ENCODE measurements at places on chromosomes 4 and X.

- DNase-seq: no peak
Measured at GRCh38 chrX:25012793-25013631, 2.8 kb downstream of the ARX start.

DNA sequence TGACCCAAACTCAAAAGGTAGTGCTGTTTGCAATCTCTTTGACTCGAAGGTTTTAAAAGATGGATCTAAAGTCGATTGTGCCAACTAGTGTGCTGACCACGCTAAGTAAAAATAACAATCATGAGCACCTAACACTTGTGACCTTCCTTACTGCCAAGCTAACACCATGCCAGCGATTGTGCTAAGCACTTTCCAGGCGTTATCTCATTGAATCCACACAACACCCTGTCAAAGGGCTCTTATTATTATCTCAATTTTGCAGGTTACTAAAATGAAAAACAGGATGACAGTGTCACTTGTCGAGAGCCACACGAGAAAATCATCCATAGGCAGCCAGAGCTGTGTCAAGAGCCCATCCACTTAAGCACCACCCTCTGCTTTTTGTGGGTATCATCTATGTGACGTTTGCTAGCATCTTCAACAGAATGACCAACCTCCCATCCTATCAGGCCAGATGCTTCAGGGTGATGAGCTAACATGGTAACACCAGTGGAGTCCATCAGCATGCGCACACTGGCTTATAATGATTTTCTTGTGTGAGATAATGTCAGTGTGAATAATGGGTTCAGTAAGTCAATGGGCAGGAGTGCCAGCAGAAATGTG is 893 bp upstream of the GAB3 start:
- DNase-seq: no peak

DNA sequence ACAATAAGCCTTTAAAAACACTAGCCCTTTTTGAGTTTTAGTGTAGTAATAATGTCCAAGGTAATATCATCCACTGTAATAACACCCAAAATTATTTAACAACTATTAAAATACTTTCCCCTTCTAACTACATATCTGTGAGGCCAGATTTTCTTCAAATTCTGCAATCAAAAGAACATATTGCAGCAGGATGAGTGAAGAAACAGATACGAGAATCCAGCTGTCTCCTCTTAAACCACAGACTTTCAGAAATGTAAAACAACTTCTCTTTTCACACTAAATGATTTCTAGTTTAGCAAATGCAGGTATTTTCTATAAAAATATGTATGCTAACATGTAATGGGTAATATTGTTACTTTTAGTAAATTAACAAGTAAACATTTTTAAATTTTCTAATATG is 148.9 kb downstream of the PRDM5 start:
- no peak for DNase-seq

GRCh38 chrX:18682979-18683387 is 11.1 kb upstream of the RS1 start:
- no peak for DNase-seq

DNA sequence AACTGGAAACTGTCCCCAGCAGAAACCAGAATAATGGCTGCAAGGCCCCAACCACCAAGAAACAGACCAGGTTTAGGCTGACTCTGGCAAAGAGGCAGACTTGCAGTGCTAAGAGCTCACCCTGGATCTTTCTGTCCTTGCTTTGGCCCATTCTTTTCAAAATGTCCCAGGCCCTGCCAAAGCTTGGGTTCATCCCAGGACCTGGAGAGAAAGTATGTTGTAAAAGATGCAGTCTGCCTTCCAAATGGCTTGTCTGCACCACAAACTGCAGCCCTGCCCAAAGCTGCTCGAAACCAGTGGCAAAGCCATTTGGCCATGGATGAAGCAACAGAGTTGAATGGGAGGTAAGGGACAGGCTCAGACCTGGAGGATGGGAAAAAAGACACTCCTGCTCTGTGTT is 38.0 kb upstream of the LNX1 start:
- no peak for DNase-seq

DNA sequence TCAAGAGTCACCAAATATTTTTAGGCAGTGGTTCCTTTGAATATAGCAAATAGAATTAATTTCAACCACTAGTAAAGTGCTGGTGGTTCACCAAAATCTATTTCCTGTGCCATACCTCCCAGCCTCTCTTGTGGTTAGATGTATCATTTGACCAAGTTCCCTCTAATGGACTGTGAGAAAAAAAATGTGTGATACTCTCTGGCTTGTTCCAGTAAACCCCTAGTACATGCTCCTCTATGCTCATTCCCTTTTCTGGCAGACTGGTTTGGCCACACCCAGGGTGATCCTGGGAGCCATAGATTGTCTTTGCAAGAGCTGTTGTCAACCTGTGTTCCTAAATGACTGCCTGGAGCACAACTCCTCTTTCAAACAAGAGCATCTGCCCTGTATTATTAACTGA is 109.5 kb downstream of the FRAS1 start:
- DNase-seq: no peak

DNA sequence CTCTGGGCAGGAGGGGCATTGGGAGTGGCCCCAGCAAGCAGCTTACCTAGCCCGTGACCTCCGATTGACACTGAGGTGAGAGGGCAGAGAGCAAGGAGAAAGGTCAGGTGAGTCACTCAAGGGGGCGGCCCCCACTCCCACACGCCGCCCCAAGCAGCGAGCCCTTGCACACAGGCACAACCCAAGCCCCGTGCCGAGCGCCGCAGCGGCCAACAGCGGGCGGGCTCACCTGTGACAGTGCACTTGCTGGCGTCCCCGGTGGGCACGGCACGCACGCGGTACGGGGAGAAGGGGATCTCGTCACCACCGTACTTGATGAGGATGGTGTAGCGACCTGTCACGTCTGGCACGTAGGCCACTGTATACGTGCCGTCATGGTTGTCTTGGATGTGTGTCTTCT is 17.2 kb downstream of the FLNA start:
- no peak for DNase-seq

DNA sequence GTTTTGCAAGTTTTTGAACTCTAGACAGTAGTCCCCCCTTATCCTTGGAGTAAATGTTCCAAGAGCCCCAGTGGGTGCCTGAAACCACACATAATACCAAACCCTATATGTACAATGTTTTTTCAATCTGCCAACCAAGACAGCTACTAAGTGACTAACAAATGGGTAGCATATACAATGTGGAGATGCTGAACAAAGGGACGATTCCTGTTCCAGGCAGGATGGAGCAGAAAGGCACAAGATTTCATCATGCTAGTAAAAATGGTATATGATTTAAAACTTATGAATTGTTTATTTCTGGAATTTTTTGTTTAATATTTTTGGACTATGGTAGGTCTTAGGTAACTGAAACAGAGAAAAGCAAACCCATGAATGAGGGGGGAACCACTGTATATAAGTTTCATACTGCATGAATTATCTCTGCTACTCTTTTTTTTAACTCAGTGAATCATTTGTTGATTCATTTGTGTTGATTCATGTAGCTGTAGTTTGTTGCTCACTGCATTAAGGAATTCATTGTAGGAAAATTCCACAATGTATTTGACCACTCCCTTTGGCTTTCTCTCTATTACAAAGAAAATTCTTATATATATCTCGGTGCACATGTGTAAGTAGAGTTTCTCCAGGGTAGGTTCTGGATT is 21.9 kb upstream of the ANXA3 start:
- no peak for DNase-seq

DNA sequence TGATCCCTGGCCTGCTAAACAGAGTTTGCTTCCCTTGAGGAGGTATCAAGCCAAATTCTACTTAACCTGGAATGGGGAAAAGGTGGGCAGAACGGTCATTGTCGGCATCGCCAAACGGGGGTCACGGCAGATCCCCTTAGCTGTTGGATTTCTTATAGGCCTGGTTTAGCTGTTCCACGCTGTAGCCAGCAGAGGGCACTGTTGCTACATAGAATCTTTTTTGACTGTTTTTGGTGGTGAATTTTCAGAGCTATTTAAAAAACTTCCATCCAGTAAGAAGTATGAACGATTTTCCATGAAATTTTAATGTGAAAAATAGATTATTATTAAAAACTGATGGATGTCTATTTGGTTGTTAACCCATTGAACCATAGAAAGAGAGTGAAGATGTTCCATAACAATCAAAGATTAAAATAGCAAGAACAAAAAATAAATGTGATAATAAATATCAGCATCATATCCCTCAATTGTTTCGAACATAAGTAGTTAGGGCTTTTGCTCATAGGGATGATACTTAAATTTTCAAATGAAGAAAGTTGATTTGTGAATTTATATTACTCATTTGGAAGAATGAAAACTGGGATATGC is 56.6 kb downstream of the LINC00632 start:
- DNase-seq: peak; percentile 62

- no peak for DNase-seq
Measured at GRCh38 chrX:47148946-47149345, 3.9 kb downstream of the RBM10 start.

DNA sequence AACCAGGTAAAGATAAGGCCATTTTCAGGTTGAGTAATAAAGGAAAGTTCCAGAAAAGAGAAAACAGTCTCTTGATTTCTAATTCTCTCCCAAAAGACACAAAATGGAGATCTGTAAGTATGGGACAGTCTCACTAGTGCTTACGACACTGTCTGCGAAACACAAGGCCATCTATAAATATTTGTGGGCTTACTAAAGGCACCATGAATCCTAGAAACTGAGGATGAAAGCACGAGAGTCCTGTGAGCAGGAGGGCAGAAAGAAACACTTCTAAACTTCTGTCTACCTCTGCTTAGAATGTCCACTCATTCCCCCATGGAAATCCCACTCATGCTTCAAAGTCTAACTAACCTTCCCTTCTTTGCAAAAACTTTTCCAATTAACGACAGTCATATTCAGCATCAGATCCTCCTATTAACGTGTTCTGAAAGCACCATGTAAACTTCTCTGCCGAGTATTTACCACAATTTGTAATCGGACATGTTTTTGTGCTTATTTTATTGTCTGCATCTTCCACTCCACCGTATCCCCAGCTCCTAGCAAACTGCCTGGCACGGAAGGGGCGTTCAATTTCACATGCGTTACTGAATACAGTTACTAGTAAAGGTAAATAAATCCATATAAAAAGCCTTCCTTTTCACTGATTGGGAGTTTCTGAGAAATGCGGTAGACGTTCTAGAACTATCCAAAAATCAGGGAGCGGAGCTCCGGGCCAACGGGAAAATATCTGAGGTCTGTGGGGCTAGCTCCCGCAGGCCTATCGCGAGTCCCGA is 665 bp downstream of the PSMD10 start:
- no peak for DNase-seq

- DNase-seq: no peak
Measured at GRCh38 chr4:128524311-128524710, 236.7 kb upstream of the PGRMC2 start.

DNA sequence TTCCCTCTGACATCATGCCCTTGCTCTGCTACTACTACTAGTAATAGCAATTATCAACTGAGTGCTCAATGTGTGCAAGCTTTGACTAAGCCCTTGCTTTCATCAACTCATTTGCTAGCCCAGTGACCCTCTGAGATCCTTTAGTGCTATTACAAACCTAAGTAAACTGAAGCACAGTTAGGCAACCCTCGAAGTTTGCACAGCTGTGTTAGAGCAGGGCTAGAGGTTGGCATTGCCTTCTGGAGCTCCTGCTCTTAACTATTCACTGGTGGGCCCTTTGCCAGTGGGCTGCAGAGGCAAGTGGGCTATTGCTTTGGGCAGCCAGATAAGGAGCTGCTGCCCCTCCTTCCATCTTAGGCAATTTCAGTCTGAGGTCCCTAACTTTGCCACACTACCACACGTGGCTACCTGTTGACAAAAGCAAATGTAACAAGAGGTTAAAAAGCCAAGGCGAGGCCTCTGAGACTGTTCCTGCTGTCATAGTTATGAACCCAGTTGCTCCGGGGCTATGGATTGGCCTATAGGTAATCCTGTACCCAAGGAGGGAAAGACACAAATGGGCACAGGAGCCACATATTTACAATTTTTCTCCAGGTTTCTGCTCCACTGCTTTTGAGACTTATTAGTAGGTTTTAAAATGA is 41.5 kb upstream of the ANKRD50 start:
- no peak for DNase-seq

- DNase-seq: no peak
Measured at GRCh38 chrX:137172317-137172948, 138.6 kb upstream of the GPR101 start.

- no peak for DNase-seq
Measured at GRCh38 chrX:123064053-123064452, 120.0 kb upstream of the GRIA3 start.

DNA sequence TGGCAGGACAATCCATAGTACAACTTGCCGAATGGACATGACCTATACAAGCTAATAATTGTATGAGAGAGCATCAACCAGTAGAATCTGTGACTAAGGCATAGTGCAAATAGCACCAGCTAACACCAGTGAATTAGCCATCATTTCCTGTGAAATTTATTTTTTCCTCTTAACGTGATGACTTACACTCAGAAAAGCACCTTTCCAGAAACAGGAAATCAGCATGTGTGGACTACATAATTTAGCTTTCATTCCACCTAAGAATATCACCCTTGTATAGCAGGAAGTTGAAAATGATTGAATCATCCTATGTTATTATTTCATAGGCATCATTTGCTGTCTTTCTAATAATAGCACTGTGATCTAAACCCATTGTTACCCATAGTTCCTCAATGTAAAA is 1393.4 kb upstream of the PCDH7 start:
- DNase-seq: no peak

GRCh38 chrX:103818842-103819619 is 13.0 kb downstream of the RAB9B start:
- DNase-seq: no peak

- DNase-seq: peak; percentile 47
Measured at GRCh38 chr4:150117094-150117493, 38.8 kb downstream of the DCLK2 start.

DNA sequence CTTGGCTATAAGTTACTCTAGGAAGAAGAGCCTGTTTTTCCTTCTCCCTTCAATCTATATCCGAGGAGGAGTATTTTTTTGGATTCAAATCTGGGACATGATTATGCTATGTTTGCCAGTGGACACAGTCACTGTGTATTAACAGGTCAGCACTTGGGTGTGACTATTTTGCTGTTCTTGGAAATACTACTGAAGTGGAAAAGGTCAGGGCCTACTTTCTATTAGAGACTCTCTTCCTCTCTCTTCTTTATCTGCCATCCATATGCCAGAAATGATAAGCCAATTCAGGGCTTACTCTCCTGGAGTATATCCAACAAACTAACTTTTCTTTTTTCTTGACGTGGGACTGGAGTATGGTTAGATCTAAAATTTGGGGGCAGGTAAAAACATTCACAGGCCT is 40.5 kb downstream of the MID1IP1 start:
- no peak for DNase-seq

DNA sequence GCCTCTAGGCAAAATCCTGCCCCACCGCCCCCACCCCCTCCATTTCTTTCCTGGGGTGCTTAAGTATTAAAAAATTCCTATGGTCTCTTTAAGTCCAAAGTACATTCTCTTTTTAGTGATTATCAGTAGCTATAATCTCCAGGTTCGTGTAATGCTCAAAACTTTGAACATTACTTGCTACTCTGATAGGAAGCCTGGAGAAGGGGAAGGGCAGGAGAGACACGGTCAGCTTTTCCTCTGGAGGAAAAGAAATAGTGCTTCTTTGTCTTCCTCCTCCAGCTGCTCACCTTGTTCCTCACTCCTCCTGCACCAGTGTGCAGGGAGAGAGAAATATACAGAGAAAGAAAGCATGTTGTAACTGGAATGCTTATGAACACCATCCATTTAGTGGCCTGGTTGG is 80.4 kb downstream of the PPP1R2C start:
- DNase-seq: no peak
